ENCODE measurements at places on chromosomes 7 and 10. TPM values are rescaled to one million over a fixed set of nuclear protein-coding genes. Genes with fewer than 3 reads are reported as not detected.

The GNAT3 gene
- total RNA-seq, result not detected

The TLX1 gene
- total RNA-seq, result not detected

The PLCE1 gene
- not detected for total RNA-seq

The FAM237B gene
- total RNA-seq, result not detected

The TMEM213 gene
- total RNA-seq, result not detected

The GPR15LG gene
- not detected for total RNA-seq

The NEURL1 gene
- total RNA-seq, result 0.47 TPM

The CPA2 gene
- total RNA-seq, result not detected

The ALOX5 gene
- 3.9 TPM for total RNA-seq

The EGFR gene
- total RNA-seq, result not detected

The SPAM1 gene
- not detected for total RNA-seq

The MEIG1 gene
- total RNA-seq, result not detected

The FOXI2 gene
- not detected for total RNA-seq

The ELOVL3 gene
- not detected for total RNA-seq

The GRID2IP gene
- total RNA-seq, result 0.25 TPM

The CLCN1 gene
- not detected for total RNA-seq

The CCDC172 gene
- not detected for total RNA-seq

The SPDYE1 gene
- not detected for total RNA-seq

The BBIP1 gene
- 9.5 TPM for total RNA-seq

The CTAGE8 gene
- 1.1 TPM for total RNA-seq

The SYNPO2L gene
- total RNA-seq, result not detected

The ODAD2 gene
- total RNA-seq, result 0.11 TPM

The PAPOLB gene
- total RNA-seq, result not detected

The HYAL4 gene
- not detected for total RNA-seq

The CALHM3 gene
- not detected for total RNA-seq

The HBP1 gene
- 251 TPM for total RNA-seq

The GARS1 gene
- 121 TPM for total RNA-seq

The PSD gene
- total RNA-seq, result 16.7 TPM

The HMX2 gene
- not detected for total RNA-seq

The ASIC3 gene
- 6.7 TPM for total RNA-seq

The RALA gene
- 37.5 TPM for total RNA-seq

The RNF148 gene
- total RNA-seq, result not detected

The CYP26C1 gene
- total RNA-seq, result not detected

The NDUFB2 gene
- total RNA-seq, result 83.9 TPM

The GLI3 gene
- not detected for total RNA-seq

The TYW1B gene
- total RNA-seq, result 3.9 TPM

The TRIL gene
- not detected for total RNA-seq

The CCDC6 gene
- 21.6 TPM for total RNA-seq

The TMEM140 gene
- total RNA-seq, result 21.8 TPM

The BAMBI gene
- 3.5 TPM for total RNA-seq

The SPDYE18 gene
- total RNA-seq, result not detected

The GTF2I gene
- 108 TPM for total RNA-seq

The NPC1L1 gene
- 0.06 TPM for total RNA-seq

Data from CD8-positive, alpha-beta T cell (primary cell).